ENCODE measurements at places on chromosomes 12 and 14.
A peak's percentile ranks its signal among the peaks of the same experiment; 100 is the strongest.

DNA sequence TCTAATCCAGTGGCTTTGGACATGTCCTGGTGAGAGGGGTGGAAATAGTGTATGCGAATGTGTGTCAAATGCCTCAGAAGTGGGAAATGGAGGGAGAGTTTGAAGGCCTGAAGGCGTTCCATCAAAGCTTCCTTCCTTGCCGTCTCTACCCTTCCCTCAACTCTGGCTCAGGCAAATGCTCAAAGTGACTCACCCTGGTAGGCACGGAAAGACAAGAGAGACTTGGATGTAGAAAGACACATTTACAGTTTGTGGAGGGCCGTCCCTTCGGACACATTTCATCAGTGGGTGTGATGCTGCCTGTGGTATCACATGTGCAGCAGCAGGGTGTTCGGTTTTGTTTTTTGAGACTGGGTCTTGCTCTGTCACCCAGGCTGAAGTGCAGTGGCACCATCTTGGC is 36.7 kb downstream of the CHST11 start:
- DNase-seq, result no peak

GRCh38 chr14:68423686-68424085 is 369.2 kb downstream of the ZFP36L1 start:
- DNase-seq, result no peak

DNA sequence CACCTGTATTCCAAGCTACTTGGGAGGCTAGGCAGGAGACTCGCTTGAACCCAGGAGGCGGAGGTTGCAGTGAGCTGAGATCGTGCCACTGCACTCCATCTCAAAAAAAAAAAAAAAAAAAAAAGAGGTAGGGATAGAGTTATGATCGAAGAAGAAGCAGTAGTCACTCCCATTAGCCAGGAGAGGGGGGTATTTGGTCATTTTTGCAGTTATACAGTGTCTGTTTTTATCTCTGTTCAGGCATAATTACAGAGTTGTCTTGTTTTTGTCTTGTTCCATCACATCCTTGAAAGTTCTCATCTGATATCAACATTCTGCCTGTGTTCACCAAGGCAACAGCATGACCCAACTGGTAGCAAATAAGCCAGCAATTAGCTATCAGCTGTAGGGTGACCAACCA is 98.5 kb upstream of the TMPO start:
- no peak for DNase-seq

GRCh38 chr14:57182760-57183503 is 85.8 kb downstream of the EXOC5 start:
- DNase-seq, result no peak

DNA sequence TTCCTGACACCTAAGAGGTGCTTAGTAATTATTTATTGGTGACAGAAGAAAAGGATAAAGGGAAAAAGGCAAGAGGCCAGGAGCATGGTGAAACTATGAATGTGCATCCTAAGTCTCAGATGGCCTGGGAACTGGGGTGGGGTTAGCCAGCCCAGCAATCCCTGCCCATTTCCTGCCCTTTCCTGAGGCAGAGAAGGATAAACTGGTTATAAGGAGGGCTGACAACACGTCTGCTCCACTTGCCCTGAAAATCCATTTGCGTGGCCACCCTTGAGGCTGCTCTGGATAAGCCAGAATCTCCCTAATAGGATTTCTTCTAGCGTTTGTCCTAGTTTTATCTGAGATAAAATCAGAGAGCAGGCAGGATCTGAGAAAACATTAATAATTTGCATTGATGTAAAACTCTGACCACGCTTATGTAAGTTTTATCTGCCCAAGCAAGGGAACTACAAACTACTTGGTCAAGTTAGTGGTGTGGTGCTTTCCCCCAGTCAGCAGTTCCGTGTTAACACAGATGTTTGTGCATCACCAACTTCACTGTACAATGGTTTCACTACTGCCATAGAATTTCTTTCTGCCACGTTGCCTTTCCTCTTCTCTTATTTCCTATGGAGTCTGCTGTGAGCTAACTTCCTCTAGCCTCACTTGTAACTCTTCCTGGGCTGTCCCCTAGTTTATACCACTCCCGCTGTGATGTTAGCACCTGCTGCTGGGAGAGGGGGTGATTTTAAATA is 392.7 kb downstream of the RPS29 start:
- no peak for DNase-seq

DNA sequence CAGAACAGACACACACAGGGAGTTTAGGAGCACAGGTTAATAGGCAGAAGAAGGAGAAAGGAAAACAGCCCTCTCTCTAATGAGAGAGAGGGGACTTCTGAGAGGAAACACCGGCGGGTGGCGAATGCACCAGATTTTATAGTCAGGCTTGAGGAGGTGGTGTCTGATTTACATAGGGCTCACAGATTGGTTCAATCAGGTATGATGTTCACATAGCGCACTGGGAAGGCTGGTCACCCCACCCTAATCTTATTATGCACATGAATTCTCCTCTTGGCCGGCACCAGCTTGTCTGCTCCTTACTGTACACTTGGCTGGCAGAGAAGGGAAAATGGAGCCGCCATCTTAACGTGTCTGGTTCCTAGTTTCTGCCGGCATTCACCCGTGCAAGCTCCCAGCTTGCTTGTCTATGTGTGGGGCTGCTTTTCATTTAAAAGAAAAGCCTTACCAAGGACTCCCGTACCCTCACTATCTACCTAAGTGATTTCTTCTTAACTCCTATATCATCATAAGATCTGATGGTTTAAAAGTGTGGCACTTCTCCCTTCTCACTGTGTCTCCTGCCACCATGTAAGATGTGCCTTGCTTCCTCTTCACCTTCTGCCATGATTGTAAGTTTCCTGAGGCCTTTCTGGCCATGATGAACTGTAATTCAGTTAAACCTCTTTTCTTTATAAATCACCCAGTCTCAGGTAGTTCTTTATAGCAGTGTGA is 15.1 kb downstream of the BCAT1 start:
- DNase-seq, result no peak

GRCh38 chr12:47841501-47841900 is 21.8 kb upstream of the HDAC7 start:
- no peak for DNase-seq

DNA sequence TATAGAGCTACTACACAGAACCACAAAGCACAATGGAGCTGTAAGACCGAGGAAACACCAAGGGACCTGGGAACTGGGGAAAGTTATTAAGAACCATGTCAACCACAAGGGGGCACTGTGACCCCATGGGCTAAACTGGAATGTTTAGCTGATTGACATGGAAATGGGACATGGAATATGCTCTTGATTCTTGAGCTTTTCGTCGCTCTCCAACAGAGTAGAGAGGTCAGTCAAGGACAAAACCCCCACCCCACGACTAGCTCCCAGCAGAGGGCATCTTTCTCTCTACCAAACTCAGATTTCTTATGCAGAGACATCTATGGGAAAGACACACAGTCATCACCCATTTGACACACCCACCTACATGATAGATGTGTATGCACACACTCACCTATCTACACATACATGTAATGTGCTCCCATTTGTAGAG is 10.1 kb downstream of the NDRG2 start:
- DNase-seq, result peak; percentile 70

GRCh38 chr14:64703395-64704142 is 655 bp upstream of the PLEKHG3 start:
- no peak for DNase-seq

DNA sequence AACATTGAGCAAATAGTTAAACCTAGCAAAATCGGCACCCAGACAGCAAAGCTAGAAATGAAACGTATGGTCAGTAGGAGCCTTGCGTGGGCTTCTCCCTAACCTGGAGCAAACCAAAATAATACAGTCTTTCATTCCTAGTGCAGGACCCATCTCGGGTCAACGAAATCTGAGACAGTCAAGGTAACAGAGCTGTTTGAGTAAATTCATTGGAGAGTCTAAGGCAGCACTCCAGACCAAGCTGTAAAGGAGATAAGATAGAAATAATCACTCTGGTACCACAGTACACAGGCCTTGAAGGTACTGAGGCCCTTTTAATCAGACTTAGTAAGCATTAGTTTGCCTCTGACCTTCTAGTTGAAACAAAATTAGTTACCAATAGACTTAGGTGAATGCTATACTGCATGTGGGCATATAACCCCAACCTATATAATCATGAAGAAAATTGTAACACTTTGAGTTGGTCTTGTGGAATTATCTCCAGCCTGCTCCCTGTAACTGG is 54.4 kb upstream of the BICD1 start:
- no peak for DNase-seq

DNA sequence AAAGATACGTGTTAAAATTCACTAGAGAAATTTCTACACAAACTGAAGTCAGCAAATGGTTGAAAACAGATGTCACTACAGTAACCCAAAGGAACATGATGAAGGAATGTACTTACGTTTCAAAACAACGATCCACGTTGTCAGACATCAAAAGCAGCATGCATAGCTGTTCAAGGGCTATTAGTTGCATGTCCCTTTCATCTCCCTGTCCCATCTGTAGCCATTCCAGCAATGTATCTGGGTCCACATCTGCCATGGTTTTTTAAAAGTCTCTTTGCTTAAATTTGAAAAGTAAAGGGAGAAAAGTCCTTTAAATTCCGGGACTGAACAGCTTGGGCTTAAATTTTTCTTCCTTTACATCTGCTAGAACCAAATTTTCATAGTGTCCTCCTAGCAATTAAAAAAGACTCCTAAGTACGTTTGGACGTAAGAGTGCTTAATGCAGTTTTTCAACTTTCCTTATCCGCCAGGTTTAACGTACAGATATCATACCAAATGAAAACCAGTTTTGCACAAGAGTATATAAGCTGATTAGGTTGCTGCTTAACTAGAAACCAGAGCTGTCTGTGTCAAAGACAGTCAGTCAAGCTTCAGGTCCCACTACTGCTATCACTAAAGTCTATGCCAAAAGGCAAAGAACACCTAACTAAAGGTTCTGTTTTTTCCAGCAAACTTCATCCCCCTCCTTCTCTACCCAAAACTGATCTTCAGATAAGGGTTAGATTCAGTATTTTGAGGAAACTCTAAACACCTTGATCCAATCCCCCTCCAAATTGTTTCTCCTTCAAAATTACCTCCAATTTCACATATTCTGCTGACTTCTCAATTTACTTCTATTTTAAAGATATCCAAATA is 1.7 kb downstream of the HECTD1 start:
- DNase-seq, result no peak

GRCh38 chr12:120276734-120277133 is 11.2 kb upstream of the PXN start:
- DNase-seq, result no peak

DNA sequence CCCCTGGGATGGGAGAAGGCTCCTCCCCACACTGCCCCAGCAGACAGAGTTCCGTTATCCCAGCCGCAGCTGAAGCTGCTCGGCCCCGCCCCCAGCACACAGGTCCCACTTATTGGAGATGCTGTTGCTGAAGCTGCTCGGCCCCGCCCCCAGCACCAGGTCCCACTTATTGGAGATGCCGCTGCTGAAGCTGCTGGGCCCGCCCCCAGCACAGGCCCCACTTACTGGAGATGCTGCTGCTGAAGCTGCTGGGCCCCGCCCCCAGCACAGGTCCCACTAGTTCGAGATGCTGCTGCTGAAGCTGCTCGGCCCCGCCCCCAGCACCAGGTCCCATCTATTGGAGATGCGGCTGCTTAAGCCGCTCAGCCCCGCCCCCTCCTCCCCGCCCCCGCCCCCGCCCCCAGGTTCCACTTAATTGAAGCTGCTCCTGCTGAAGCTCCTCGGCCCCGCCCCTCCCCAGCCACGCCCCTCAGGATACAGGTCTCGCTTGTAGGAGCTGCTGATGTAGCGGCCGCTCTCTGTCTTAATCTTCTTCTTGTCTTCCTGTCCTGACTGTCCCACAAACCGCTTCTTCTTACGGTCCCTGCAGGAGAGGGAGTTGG is 12.0 kb downstream of the CFAP73 start:
- DNase-seq, result no peak

GRCh38 chr14:73058922-73059673 is 764 bp downstream of the RBM25 start:
- no peak for DNase-seq

GRCh38 chr14:53430870-53431269 is 277.7 kb upstream of the DDHD1 start:
- no peak for DNase-seq

GRCh38 chr14:68753690-68754089 is 39.2 kb downstream of the ZFP36L1 start:
- DNase-seq, result no peak

DNA sequence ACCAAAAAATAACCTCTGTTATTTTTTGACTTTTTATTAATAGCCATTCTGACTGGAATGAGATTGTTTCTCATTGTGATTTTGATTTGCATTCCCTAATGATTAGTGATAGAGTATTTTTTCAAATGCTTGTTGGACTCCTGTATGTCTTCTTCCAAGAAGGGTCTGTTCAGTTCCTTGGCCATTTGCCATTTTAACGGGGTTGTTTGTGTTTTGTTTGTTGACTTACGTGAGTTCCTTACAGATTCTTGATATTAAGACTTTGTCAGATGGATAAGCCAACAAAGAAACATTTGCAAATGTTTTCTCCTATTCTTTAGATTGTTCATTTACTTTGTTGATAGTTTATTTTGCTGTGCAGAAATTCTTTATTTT is 651.6 kb upstream of the LRFN5 start:
- no peak for DNase-seq

- no peak for DNase-seq
These were observed 64.0 kb upstream of the LTA4H start for GRCh38 chr12:96099421-96099820.

DNA sequence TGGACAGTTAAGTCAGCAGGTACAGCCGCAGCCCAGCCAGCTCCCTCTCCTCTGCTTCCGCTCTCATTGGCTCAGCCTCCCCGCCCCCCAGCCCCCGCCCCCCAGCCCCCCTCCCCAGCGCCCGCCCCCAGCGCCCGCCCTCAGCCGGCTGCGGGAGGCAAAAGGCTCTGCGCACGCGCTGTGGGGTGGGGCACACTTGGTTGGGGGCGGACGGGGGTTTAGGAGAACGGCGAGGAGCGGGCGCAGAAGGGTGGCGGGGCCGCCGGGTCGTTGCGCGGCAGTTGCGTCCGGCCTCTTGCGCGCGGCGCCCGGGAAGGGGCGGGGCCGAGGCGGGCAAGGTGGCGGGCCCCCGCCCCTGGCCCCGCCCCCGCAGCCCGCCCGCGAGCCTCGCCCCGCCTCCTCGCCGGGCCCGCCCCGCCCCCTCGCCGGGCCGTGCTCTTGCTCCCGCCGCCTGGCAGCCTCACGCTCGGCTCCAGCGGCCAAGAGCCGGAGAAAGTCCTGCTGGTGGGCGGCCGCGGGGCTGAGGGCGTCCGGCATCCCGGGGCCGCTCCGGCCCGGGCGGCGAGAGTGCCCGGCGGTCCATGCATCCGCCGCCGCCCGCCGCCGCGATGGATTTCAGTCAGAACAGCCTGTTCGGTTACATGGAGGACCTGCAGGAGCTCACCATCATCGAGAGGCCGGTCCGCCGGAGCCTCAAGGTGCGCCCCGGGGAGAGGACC is at the start of gene PPP4R4:
PPP4R4 (plus strand) TSS at position 438 of the 719 bp plus-strand sequence; CDS start at position 582, 144 bp downstream.
- peak; percentile 86 for DNase-seq

DNA sequence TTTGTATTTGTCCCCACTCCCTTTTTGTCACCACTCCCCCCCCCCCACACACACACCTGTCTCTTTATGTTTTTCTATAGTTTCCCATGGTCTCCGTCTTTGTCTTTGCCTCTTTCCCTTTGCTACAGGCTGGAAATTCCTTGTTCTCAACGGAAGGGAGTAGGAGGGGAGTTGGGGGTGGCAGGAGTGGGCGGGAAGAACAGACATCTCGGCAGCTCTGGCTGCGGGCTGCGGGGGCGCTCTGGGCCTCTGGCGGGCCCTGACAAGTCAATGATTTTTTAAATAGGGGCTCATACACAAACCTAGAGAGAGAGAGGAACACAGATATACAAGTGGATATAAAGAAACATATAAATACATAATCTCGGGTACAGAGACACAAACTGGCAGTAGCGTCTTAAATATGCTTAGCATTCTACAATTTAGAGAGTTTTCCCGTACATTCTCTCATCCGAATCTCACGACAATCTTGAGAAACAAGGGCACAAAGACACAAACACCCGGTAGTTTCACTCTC is 2.4 kb upstream of the NAB2 start:
- peak; percentile 64 for DNase-seq

Data from stimulated activated CD4-positive, alpha-beta T cell treated with anti-CD3 and anti-CD28 coated beads, Interleukin-1b, Interleukin-23, amount 100 ng/mL, for 4 hours (primary cell).